IPS DF 6.9 (cell line): ENCODE measurements at places on chromosomes 1 and 21.

GRCh38 chr1:99943223-99943794, 26.5 kb upstream of the SLC35A3 start:
- DNase-seq, result no peak

- DNase-seq, result no peak
These were observed 8.1 kb downstream of the ARF1 start for GRCh38 chr1:228090613-228091081.

GRCh38 chr1:46755121-46755520, 36.2 kb upstream of the EFCAB14 start:
- no peak for DNase-seq

DNA sequence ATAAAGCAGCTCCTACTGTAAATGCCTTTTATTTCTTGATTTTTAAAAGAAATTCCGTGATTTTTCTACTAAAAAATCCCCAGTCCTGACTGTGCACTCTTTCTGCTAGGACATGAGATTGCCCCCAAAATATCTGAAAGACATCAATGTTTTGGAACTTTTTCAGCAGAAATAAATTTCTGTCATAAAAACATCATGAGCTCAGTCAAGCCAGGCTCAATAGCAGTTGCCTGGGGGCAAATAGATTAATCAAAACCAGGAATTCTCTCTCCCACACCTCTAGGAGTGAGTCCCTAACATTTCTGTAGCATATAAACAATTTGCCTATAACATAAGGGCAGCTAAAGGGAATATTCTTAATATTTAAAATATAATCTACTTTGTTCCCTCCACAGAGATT, 654.1 kb downstream of the PTPRC start:
- DNase-seq, result no peak
